Amygdala (tissue), 56 donors: ENCODE measurements at places on chromosomes 3 and 15.

DNA sequence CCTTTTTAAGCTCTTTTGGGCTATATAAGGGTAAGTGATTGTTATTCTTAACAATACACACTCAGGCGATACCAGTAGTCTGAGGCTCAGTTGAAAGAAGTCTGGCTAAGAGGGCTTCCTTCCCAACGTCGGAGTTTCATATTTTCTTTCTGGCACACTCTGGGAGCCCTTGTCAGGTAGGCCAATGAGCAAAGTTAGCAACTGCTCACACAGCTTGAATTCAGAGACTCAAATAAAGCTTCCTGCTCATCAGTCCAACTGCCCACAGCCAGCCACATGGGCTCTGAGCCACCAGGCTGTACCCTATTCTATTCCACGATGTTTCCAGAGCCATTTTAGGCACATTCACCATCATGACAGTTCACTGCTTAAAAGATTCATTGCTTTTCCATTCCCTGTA lies 155.1 kb upstream of the TBL1XR1 start:
- no peak for DNase-seq

GRCh38 chr15:48883699-48884098 lies 5.8 kb downstream of the EID1 start:
- DNase-seq, result no peak

- DNase-seq, result no peak
These were observed 79.6 kb downstream of the SOX2 start for GRCh38 chr3:181791056-181791955.

DNA sequence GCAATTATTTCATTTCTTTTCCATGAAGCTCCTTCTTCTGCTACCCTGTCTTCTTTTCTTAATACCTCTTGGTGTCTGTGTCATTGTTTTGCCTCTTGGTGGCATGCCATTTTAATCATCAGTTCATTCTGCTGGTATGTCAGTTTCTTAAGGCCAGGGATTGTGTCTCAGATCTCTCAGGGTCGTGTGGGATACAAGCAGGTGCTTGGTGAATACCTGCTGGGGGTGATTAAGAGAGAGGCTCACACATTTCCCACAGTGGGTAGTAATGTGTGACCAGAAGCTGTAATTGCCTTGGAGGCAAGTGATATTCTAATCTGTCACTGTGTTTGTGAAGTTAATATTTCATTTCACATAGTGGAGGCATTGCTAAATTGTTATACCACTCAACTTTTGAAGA lies 361.4 kb upstream of the TRIM42 start:
- no peak for DNase-seq

DNA sequence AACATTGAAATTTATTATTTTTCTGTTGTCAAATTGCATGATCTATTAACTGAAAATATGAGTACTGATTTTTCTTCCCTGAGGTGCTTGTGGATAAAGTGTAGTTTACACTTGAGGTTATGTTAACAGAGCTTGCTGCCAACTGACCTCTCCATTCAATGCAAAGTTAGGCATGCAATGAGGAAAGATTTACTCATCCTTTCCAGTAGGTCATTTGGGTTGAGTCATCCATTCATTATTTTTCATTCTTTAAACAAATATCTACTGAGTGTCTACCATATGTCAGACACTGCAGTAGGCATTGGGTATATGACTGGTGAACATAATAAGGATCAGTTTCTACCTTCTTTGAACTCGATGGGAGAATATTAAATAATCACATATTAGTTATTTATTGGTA lies 604.1 kb downstream of the EDEM1 start:
- DNase-seq, result no peak

GRCh38 chr3:73538486-73538885 lies 86.3 kb downstream of the PDZRN3 start:
- no peak for DNase-seq

- no peak for DNase-seq
These were observed 34.5 kb downstream of the POMGNT2 start for GRCh38 chr3:43071313-43071893.
